ENCODE measurements at places on chromosomes 1 and 21. TPM values are rescaled to one million over a fixed set of nuclear protein-coding genes. Genes with fewer than 3 reads are reported as not detected.

ZNF697 gene
- 5.5 TPM for total RNA-seq

DDR2 gene
- total RNA-seq = 4.7 TPM

NBPF26 gene
- total RNA-seq = 46.6 TPM

HES2 gene
- total RNA-seq = 98.1 TPM

FMO2 gene
- total RNA-seq = not detected

All from bronchial epithelial cell (primary cell).